ENCODE measurements at places on chromosomes 1 and 21.

- no peak for DNase-seq
Measured at GRCh38 chr21:16377857-16378256, 648.1 kb downstream of the USP25 start.

DNA sequence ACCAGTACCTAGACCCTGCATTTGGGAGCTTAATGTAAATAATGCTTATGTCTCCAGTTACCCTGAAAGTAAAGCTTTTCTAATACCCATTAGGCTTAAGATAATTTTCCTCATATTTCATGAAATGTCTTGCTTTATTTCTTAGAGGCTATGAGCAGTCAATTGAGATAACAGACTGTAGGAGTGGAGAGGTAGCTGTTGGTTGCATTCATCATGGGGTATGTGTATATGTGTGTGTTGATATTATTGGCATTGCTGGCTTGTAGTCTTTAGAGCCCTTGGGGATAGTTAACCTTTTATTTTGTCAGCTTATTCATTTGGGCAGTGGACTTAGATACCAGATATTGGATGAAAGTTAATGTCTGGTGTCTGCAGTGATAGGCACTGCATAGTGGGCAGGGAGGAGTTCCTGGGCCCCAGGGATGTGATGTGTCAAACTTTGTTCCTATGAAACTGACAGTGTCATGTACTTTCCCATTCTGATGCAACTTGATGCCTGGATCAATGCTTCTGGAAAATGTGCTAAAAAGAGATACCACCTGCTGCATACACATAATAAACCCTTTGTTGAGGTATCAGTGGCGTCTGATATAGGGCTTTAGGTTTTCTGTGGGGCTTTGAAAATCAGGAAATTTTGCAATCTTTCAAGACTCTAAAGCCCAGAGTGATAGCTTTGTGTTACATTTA, 83.9 kb downstream of the MAST2 start:
- DNase-seq: no peak

DNA sequence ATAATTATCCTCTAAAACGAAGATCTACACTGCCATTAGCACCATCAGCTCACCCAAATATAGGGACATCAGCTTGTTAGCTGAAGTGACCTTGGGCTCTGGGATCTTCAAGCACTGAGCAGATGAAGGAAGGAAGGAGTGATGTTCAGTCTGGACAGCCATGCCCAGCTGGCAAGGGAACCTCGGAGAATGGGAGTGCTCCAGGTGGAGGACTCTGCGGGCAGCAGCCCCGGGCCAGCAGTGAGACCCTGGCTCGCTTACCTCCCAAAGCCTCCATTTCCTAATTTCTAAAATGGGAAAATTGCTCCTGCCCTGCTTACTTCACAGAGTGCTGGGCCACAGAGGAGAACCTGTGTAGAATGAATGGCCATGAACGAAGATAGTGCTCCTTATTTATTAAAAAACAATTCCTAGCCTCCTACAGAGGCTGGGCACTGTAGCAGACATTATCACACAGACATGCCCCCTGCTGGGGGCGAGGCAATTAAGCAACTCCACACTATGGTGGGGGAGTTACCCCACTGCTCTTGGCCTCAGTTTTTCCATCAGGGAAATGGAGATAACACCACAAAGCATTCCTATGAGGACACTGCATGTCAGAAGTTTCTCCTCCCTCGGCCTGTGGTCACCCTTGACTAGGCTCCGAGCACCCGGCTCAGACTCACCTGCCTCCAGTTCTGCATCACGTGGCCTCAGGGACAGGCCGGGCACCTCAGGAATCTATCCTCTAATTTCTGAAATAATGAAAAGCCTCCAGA, 117.6 kb downstream of the KCNN3 start:
- DNase-seq: peak; percentile 5

DNA sequence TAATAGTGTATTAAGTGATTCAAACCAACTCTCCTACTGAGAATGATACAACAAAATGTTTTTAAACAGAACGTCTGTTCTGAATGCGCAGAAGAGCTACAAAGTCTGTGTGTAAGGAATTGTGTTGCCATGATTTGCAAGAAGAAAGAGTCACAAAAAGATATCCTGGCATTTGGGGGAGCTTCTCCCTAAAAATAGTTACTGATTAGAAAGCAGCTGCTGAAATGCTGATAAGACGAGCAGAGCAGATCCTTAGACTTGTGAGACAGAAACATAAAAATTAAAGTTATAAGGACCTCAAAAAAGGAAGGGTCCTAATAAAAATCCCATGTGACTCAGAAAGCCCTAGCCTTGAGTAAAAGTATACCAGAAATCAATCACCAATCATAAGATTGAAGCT, 54.9 kb upstream of the CRB1 start:
- DNase-seq: no peak

DNA sequence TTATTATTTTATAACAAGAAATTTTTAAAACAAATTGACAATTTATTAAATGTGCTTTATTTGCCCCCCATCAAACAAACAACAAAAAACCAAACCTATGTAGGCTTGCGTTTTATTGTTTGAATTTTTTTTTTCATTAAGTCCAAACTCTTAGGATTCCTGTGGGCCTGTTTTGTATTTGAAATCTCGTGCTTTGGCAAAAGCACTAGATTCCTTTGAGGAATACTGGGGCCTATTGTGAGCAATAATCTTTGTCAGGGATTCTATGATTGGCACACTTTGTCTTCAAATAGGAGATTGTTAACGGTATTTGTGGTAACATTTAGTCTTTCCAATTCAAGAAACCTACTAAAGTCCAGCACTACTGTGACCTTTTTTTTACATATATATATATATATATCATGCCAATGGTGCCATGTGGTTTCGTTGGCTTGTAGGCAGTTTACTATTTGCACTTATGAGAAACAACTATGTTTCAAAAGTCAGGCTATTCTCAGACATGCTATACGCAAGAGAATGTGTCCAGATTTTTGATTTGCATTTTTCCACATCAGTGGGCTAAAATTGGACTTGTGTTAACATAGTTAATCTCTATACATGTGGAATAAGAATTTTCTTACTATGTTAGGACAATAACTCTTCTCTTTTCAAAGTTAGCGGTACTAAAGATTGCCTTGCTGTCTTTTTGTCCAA, 70.4 kb upstream of the GREM2 start:
- no peak for DNase-seq
